ENCODE measurements at places on chromosomes 7 and 10. TPM values are rescaled to one million over a fixed set of nuclear protein-coding genes. Genes with fewer than 3 reads are reported as not detected.

DNA sequence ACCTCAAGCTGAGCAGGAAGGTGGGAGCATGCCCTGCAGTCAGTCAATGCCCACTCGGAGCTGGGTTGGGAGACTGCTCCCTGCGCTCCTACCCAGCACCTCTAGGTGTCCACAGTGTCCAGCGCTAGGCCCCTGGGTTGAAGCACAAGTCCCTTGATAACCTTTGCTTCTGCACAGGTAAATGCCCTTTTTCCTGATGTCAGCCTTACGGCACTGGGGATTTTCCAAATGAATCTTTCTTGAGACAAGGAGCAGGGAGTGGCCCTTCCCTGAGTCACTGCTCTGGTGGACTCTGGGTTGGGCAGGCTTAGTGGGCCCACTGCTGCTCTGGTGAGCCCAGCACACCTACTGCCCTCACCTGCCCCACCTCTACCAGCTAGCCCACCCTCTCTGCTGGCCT is 61.9 kb upstream of the OPN4 start:
- no peak for DNase-seq

DNA sequence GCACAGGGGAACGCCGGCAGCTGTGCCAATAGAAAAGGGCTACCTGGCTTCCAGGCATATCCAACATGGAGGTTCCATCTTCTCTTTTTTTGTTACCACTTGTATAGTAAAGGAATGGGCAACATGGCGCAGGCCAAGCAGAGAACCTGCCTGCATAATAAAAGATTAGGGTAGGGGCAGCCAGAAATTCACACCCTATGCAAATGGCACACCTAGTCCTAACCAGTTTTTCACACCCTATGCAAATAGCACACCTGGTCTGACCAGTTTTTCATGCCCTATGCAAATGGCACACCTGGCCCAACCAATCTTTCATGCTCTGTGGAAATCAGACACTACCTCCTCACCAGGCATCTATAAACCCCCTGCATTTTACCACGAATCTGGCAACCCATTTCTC is 369.5 kb downstream of the IPMK start:
- DNase-seq, result no peak

DNA sequence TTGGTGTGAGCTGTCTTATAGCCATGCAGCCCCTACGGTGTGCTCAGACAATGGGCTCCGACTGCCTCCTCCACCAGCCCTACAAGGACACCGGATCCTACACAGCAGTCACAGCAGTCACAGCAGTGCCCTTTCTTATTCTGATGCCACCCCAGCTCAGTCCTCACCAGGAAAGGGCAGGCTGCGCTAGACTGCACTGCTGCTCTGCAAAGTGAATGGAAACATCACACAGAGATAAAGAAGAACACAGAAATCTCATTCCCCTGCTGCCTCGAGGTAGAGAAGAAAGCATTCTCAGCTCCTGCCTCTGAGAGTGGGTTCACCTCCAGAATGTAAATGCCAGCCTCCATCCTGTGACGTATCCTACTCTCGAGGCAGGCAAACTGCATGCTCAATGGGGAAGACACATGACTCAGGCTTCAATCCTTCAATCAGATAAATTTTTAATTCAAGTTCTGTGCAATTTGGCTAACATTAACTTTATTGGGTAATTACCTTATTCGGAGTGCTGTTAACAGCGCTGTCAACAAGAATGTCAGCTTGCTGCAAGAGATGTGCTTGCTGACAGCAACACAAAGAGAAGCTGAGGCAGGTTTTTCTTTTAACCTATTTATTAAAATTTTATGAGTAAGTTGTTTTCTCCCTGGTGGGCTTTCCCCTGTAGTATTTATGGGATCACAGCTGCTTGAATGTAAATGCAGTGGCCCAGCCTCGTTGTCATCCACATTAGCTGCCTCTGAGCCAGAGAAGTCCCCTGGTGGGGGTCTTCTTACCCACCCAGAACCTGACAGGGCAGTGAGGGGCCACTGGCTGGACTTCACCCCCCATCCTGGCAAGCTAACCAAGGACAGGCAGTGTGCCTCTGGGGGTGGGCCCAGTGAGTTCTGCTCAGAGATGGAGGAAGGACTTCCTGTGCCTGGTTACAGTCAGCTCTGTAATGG is 241.3 kb upstream of the KMT2E start:
- DNase-seq, result no peak

Gene RBM20
- 1.7 TPM for total RNA-seq

Gene AGAP4
- 17.5 TPM for total RNA-seq
